ENCODE measurements at places on chromosomes 1 and 21. TPM values are rescaled to one million over a fixed set of nuclear protein-coding genes. Genes with fewer than 3 reads are reported as not detected.

Gene MEX3A
- total RNA-seq = 48.8 TPM

- no peaks in the 10 kb centered on the region for H3K27me3 ChIP-seq
- H3K4me3 ChIP-seq = no peak overlapping the region
Measured at GRCh38 chr1:54329312-54330003, 76.7 kb downstream of the SSBP3 start.

- no peaks in the 10 kb centered on the region for H3K27me3 ChIP-seq
- DNase-seq = no peak
- no peaks in the 10 kb centered on the region for H3K36me3 ChIP-seq
- H3K4me3 ChIP-seq = no peak overlapping the region
- H3K27ac ChIP-seq = no peak overlapping the region
Measured at GRCh38 chr1:195306281-195306680, 1302.0 kb downstream of the KCNT2 start.

Gene FOXO6
- total RNA-seq = 9.9 TPM

Gene BCAR3
- 4.5 TPM for total RNA-seq

DNA sequence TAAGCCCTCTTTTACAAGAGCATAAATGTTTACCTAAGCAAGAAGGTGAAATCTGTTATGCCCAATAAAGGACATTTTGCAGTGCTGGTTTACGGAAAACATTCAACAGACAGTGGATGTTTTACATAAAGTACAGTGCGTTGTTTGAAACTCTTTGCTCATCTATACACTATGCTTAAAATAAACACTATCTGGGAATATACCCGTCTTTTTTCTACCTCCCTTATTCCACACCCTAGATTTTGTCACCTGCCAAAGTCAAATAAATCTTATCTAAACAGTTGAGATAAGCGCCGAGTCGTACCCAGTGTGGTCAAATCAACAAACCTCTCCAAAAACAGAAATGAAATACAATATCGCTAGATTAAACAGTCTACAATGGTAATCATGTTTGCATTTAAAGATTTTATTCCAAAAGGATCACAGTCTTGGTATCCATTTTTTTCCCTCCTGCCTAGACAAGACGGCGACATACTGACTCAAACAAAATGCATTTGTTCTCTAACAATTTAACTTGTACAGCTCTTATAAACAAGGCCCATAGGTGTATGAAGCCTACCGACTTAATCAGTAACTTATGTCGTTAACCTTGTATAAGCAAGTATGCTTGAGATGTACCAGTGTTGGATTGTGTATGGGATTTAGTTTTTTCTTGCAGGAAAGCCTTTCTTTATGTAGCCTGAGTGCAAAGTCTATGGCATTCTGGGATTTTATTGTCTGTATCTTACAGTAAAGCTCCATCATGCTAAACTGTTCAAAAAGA is 189.1 kb downstream of the FMN2 start:
- H3K27me3 ChIP-seq = no peaks in the 10 kb centered on the region
- DNase-seq = no peak
- no peak overlapping the region for H3K4me3 ChIP-seq
- H3K4me1 ChIP-seq = peaks cover 21% of the 10 kb centered on the region

Gene CD1D
- total RNA-seq = 4.6 TPM

GRCh38 chr21:41865002-41865777 is 14.0 kb downstream of the PRDM15 start:
- H3K4me1 ChIP-seq = no peaks in the 10 kb centered on the region
- H3K27ac ChIP-seq = no peak overlapping the region
- no peaks in the 10 kb centered on the region for H3K27me3 ChIP-seq
- no peak overlapping the region for H3K4me3 ChIP-seq
- H3K36me3 ChIP-seq = no peaks in the 10 kb centered on the region

DNA sequence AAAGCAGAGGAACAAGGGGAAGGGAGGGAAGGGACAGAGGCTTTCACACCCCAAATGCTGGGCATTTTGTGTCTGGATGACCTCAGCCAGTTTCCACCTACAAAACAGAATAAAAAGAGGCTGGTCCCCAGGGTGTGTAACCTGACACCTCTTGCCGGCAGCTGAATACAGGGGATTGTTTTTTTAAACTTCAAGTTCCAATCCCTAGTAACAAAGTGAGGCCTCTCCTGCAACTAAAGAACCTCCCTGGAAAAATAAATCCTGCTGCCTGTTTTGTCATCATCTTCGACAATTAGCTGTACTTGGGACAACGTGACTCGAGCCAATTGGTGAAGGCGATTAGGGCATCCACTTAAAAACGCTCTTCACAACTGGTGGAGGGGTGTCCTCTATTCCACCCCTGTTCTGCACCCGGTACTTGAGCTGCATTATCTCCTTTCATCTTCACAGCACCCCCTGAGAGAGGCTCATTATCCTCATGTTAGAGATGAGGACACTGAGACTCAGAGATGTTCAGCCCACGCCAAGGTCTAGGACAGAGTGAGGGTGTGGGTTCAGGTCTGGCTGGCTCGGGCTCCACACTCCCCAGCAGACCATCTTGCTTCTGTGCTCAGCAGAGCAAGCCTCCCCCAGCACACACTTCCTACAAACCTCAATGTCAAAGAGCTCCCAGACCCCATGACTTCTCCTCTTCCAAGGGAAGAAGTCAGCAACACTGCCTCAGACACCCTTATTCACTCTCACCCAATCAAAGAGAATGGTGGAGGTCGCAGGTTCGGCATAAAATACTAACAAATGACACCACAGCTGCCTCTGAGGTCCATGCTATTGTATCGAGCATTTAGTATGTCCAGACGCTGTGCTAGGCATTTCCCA is 15.2 kb downstream of the ITPKB start:
- no peaks in the 10 kb centered on the region for H3K27me3 ChIP-seq
- no peak overlapping the region for H3K4me3 ChIP-seq
- H3K36me3 ChIP-seq = no peaks in the 10 kb centered on the region
- peaks cover 16% of the 10 kb centered on the region for H3K4me1 ChIP-seq
- DNase-seq = peak; percentile 62
- H3K27ac ChIP-seq = no peak overlapping the region

DNA sequence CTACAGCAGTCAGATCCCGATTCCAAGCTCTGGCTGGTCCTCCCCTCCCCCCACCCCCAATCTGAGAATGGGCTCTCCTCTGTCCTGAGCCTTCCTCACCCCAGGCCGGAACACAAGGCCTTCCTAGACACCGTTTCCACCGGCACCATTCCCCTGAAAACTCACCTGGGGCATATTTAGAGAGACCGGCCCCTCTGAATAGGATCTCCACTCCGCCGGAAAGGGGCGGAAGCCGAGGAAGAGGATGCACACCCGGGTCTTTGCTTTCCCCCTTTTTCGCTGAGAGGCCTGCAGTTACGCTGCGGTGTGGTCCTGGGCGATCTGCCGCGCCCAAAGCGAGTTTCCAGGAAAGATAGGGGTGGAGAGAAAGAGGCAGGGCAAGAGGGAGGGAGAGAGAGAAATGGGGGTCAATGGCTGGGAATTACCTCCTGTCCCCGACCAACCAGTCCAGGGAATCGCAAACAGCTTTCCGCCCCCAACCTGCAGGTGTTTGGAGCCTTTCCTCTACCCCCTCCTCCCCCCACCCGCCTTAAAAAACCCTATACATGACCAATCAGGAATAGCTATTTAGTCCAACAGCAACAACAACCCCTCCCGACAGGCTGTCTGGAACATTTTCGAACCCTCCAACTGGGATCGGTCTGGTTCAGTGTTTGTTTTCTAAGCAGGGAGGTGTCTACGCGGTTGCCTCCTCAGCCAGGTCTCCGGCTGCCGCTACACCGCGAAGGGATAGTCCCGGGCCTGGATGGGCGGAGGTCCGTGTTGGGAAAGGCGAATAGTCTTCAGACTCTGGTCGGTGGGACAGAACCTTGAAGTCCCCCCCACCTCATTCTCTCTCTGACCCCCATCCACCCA is 2.8 kb downstream of the TAL1 start:
- H3K36me3 ChIP-seq = no peaks in the 10 kb centered on the region
- H3K27me3 ChIP-seq = peaks cover 100% of the 10 kb centered on the region
- no peaks in the 10 kb centered on the region for H3K4me1 ChIP-seq
- no peak for DNase-seq
- no peak overlapping the region for H3K4me3 ChIP-seq
- H3K27ac ChIP-seq = no peak overlapping the region

Gene CD5L
- not detected for total RNA-seq

- no peaks in the 10 kb centered on the region for H3K27me3 ChIP-seq
- H3K36me3 ChIP-seq = no peaks in the 10 kb centered on the region
- no peak overlapping the region for H3K4me3 ChIP-seq
- no peaks in the 10 kb centered on the region for H3K4me1 ChIP-seq
- DNase-seq = no peak
Measured at GRCh38 chr1:17658837-17659236, 96.3 kb upstream of the ACTL8 start.

DNA sequence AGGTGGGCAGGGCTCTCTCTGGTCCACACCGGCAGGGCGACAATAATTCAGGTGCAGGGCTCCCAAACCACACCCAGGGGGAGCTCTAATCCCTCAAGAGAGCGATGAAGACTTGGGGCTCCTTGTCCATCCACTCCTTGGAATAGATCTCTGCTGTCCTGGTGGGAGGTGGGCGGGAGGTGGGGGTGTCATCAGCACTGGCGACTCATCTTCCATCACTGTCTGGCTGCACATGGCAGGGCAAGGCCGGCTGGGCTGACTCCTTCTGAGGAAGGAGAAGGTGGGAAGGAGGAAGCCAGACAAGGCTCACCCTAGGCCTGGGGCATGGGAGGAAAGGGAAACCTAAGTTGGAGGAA is 29.3 kb downstream of the TNNT2 start:
- no peak overlapping the region for H3K27ac ChIP-seq
- no peaks in the 10 kb centered on the region for H3K36me3 ChIP-seq
- H3K4me3 ChIP-seq = no peak overlapping the region
- DNase-seq = peak; percentile 87

GRCh38 chr1:230263568-230264195 is 162.4 kb downstream of the PGBD5 start:
- H3K4me1 ChIP-seq = peaks cover 39% of the 10 kb centered on the region
- H3K4me3 ChIP-seq = no peak overlapping the region
- peak; percentile 87 for DNase-seq
- H3K36me3 ChIP-seq = no peaks in the 10 kb centered on the region

Gene LAMTOR2
- total RNA-seq = 116 TPM

- H3K27me3 ChIP-seq = no peaks in the 10 kb centered on the region
- no peaks in the 10 kb centered on the region for H3K4me1 ChIP-seq
- H3K4me3 ChIP-seq = no peak overlapping the region
Measured at GRCh38 chr1:158099185-158099584, 81.5 kb upstream of the CD1D start.

DNA sequence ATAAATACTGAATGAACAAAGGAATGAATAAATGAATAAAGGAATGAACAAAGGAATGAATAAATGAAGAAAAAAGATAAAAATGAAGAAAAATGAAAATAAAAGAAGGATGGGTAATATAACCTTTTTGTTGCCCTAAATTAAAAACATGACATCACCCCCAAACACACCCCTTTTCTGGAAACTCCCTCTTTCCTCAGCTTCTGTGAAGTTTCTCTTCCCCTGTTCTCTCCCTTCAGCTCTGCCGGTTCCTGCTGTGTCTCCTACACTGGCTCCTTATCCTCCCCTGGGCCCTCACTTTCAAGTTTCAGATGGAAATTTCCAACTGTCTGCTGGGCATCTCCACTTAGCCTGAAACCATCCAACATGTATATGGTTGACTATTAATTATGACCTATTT is 37.9 kb downstream of the RAB3B start:
- H3K27me3 ChIP-seq = no peaks in the 10 kb centered on the region
- no peak for DNase-seq
- no peak overlapping the region for H3K27ac ChIP-seq
- no peaks in the 10 kb centered on the region for H3K36me3 ChIP-seq

DNA sequence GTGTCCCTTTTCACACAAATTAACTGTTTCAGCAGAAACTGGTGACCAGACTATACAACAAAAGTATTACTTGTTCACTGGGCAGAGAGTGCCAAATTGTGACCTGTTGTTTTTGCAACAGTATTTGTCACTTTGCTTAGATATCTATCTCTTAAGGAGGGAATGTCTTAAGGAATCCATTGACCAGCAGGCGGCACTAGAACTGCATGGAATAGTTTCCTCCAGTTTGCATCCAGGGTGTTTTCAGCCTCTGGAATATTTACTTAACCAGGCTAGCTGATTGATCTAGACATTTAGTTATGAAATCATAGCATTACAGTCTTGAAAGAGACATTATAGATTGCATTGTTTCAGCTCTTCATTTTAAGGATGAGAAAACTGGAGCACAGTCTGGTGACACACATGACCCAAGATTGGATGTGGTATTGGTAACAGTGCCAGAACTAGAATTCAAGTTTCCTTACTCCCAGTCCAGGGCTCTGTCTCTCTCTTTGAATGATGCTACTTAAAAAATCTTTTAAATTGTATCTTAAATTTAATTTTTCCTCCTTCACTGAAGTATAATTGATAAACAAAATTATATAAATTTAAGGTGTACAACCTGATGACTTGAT is 16.9 kb downstream of the RPTN start:
- no peak overlapping the region for H3K27ac ChIP-seq
- no peak overlapping the region for H3K4me3 ChIP-seq
- H3K4me1 ChIP-seq = no peaks in the 10 kb centered on the region
- peak; percentile 80 for DNase-seq
- no peaks in the 10 kb centered on the region for H3K36me3 ChIP-seq

Gene LHX8
- total RNA-seq = 0.35 TPM

GRCh38 chr1:17108786-17109185 is 10.5 kb downstream of the PADI2 start:
- no peak overlapping the region for H3K4me3 ChIP-seq
- no peaks in the 10 kb centered on the region for H3K36me3 ChIP-seq
- no peaks in the 10 kb centered on the region for H3K27me3 ChIP-seq
- DNase-seq = no peak

Data from cardiac muscle cell (in vitro differentiated cells and primary cell).